ENCODE measurements at places on chromosomes 5 and 9.
A peak's percentile ranks its signal among the peaks of the same experiment; 100 is the strongest.

DNA sequence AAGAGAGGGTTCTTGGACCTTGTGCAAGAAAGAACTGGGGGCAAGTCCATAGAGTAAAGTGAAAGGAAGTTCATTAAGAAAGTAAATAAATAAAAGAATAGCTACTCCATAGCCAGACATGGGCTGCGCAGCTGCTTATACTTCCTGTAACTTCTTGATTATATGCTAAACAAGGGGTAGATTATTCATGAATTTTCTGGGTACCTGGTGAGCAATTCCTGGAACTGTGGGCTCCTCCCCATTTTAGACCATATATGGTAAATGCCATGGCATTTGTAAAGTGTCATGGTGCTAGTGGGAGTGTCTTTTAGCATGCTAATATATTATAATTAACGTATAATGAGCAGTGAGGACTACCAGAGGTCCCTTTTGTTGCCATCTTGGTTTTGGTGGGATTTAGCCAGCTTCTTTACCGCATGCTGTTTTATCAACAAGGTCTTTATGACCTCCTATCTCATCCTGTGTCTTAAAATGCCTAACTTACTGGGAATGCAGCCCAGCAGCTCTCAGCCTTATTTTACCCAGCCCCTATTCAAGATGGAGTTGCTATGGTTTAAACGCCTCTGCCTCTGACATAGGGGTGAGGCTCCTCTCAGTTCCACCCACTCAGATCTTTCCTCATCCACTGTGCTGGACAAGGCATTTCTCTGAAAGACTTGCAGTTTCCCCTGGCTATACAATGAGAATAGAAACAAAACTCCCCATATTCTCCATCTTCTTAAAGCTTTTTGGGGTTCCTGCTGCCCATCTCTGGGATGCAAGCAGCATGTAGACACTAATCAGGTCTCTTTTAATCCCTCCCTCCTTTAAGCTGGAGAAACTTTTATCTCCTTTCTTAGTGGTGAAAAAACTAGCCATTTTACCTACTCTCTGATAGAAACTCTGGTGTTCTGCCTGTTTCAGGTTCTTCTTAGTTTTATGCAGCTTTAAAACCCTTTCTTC lies 91.2 kb downstream of the ARRDC3 start:
- no peak for DNase-seq

DNA sequence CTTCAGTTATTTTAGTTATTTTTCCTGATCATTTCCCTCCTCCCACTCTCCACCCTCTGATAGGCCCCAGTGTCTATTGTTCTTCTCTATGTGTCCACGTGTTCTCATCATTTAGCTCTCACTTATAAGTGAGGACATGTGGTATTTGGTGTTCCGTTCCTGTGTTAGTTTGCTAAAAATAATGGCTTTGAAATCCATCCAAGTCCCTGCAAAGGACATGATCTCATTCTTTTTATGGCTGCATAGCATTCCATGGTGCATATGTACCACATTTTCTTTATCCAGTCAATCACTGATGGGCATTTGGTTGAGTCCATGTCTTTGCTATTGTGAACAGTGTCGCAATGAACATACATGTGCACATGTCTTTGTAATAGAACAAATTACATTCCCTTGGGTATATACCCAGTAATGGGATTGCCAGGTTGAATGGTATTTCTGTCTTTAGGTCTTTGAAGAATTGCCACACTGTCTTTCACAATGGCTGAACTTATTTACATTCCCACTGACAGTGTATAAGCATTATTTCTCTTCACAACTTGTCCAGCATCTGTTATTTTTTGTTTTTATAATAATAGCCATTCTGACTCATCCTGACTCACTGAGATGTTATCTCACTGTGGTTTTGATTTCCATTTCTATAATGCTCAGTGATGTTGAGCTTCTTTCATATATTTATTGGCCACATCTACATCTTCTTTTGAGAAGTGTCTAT lies 17.2 kb upstream of the DIRAS2 start:
- peak; percentile 83 for DNase-seq

GRCh38 chr5:95020345-95020744 lies 264.5 kb downstream of the MCTP1 start:
- DNase-seq = no peak

GRCh38 chr5:176432707-176433106 lies 15.5 kb upstream of the FAF2 start:
- DNase-seq = no peak

DNA sequence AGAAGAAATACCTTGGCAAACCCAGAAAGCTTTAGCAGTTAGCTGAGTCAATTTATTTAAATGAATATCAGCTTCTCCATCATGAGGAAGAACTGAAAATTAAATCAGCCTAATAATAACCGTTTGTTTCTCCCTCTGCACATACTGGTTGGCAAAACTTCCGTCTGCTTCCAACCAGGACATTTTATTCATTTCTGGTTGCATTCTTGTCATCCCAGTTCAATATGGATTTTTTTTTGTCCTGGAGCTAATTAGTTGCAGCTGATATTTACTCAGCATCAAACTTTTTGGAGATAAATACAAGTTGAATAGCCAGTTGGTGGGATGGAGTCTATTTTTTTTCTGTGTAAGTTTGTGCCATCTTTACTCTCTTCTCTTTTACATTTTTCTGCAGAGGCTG lies 126.5 kb upstream of the GDNF start:
- DNase-seq = no peak

GRCh38 chr5:111787006-111787405 lies 30.0 kb upstream of the NREP start:
- no peak for DNase-seq

DNA sequence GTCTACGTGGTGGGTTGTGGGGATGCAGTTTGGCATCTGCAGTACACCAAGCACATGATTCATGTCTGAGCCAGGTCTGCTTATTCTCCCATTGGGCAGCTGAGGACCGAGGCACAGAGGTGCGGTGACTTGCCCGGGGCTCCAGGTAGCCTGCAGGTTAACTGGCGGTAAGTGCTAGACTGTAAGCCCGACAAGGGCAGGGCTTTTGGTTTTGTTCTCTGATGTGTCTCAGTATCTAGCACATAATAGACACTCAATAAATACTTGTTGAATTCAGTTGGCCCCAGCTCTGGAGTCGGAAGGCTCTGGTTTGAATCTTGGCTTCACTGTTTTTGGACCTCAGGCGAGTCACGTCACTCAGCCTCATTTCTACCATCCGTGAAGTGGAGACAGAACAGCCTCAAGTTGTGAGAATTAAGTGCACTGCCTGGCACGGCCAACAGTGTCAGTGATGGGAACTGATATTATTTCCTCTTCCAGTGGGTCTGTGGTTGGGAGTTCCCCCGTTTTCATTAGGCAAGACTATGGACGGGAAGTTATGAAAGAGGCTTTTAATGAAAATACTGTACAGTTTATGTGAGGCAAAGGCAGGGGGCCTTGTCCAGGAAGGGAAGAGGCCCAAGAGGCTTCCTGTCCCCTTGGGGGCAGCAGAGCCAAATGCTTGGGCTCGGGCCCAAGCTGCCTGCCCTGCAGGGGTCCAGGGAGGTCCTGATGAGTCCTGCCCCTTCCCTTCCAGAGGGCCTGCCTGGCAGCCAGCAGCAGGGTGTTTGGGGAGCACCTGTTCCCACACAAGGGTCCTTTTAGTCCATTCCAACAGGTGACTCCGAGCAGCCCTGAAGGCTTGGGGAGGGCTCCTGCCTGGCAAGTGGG lies 3.3 kb downstream of the PRELID1 start:
- peak; percentile 18 for DNase-seq

- no peak for DNase-seq
These were observed 25.2 kb downstream of the GFI1B start for GRCh38 chr9:133003671-133004090.

- peak; percentile 3 for DNase-seq
These were observed 205.6 kb downstream of the DENND1A start for GRCh38 chr9:123724211-123724796.

- DNase-seq = no peak
These were observed 50.9 kb downstream of the GPR107 start for GRCh38 chr9:130104491-130105193.

GRCh38 chr9:111945216-111945615 lies 48.6 kb downstream of the UGCG start:
- no peak for DNase-seq

- peak; percentile 47 for DNase-seq
These were observed 51.8 kb downstream of the ELAVL2 start for GRCh38 chr9:23774266-23774665.

DNA sequence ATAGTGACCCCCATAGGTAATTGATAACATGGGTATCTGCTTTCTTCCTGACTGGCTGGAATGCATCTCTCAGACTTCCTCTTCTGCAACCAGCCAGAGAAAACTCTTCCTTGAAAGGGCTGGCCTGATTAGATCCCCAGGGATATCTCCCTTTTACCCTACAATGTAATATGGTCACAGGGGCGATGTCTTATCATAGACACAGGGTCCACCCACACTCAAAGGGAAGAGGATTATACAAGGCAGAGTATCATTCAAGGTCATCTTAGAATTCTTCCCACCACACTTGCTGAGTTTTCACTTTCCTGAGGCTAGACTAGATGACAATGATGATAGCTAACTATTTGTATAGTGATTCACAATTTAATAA lies 33.2 kb downstream of the TTLL11 start:
- no peak for DNase-seq

- no peak for DNase-seq
These were observed 21.1 kb downstream of the ECPAS start for GRCh38 chr9:111463048-111463447.

DNA sequence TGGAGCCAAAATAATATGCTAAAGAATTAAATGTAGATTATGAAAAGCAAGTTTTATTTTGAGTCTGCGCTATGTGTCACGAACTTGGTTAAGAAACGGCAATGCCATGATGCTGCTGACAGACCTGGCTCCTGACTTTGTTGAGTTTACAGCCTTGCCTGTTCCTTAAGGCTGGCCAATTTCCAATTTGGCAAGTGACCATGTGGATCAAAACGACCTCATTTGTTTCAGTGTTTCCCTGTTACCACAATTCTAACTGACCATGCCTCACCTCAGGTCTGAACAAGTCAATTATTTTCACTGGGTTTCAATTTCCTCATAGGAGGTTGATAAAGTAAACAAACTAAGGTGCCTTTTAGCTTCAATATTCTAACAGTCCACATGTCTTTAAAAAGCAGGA lies 461.4 kb downstream of the ZNF608 start:
- DNase-seq = peak; percentile 59

DNA sequence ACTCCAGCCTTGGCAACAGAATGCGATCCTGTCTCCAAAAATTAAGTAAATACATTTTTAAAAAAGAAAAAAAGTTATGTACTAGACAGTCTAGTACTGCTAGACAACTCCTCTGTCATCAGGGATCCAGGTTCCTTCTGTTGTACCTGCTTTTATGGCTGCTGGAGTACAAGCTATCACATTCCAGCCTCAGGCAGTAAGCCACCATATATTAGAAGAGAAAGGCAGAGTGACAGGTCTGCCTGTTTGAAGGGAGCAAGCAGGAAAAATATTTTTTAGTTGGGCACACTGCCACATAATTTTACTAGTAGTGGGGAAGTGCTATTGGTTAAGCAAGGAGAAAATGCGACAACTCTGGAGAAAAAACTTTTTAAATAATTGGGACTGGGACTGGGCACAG lies 10.9 kb downstream of the RPS6 start:
- no peak for DNase-seq

GRCh38 chr9:124844291-124844690 lies 9.0 kb upstream of the WDR38 start:
- DNase-seq = no peak

DNA sequence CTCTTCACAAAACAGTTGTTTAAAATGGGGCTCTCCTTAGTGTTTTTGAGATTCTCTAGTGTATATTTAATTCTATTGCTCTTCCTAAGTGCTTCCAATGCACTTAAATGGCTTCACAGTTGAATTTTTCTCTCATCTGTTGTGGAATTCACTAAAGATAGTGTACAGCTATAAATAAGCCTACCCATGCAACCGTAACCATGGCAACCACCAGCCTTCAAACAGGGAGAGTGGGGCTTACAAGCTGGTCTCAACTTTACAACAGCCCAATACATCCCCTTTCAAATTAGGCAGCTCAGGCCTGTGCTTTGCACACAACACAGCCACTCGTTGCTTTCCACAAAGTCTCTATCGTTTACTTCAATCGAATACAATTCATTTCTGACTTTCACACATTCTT lies 144.0 kb upstream of the PLPPR1 start:
- no peak for DNase-seq

GRCh38 chr9:88355166-88355565 lies 33.1 kb upstream of the SPIN1 start:
- peak; percentile 87 for DNase-seq

GRCh38 chr5:168072665-168073064 lies 218.8 kb upstream of the WWC1 start:
- DNase-seq = no peak

DNA sequence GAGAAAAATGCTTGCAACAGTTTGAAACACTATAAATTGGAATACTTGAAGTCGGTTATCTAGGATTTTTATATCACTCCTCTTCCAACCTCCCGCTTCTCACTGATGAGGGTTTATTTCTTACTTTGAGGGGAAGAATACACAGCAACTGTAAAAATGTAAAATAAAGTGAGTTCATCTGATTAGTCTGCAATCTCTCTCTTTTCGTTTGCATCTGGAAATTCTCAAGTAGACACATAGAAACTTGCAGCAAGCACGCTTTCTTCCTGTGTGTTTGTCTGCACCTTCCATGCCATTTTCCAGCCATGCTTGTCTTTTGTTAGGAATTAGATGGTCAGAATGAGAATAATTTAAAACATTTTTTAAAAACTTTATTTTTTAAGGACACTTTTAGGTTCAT lies 45.1 kb upstream of the TAF11L2 start:
- no peak for DNase-seq

DNA sequence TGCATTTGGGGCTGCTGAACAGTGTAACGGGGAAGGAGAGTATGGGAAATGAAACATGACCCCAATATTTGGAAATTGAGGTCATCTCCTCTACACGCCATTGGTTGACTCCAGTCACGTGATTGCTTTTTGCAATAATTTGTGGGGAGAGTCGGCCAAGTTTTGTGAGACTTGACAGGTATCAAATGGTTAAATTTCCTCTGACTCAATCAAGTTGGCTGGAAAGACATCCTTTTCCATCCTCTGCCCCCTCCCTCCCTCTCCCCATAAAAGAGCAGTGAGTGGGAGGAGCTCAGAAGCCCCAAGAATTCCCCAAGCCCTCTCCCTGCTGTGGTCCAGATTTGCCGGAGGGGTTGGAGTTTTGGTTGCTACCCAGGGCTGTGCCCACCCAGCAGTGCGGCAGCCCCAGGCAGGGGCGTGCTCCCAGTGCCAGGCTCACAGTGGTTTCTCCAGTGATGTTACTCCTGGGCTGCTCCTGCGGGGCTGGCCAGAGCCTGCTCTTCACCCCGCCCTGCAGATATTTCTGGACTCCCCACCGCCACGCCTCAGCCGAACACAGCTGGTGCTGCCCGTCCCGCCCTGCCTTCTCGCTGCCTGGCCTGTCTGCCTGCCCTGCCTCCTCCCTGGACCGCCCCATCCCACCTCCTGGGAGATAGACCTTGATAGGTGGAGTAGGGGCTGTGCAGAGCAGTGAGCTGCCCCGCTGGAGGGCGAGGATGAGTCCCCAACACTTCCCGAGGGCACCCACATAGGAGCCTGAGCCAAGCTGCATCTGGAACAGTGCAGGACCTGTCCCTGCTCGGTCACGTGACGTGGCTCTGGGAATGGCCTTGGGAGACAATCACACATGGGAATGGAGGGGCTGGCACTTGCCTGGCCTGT lies 3.4 kb downstream of the COL5A1 start:
- peak; percentile 3 for DNase-seq

Data from epithelial cell of esophagus (primary cell).